Cortex of kidney (tissue), 1 donor: ENCODE measurements at places on chromosomes 2 and 18.

- DNase-seq = no peak
Observed at GRCh38 chr2:204174034-204174433, 237.5 kb downstream of the ICOS start.

DNA sequence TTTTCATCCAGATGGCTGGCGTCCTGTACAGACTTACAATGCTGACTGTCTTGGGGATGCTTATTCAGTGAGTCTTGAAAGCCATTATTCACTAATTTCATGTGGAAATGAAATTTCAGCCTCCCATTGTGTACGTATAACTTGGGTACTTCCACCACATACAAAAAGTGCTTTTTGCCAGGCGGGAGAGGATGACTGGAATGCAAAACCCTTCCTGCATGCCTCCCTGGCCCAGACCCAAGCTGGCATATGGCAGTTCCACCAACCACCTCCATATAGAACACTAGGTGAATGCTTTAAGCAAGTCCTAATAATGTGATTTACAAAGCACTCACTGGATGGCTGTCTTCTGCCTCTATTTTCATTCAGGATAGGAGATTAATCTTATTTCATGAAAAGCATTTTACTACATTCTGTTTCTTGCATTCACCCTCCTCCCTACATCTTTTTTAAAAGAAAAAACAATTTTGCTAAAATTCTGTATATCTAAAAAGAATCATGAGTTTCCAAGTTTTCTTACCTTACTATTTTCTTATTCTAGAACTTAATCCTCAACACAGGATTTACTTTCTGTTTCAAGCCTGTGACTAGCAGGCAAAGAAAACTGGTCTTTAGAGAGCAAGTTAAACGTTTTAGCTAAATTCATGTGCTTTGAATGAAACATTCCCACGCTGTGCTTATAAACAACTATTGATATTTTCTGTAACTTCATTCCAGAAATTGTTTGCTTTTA, 327.6 kb downstream of the NCKAP5 start:
- no peak for DNase-seq

DNA sequence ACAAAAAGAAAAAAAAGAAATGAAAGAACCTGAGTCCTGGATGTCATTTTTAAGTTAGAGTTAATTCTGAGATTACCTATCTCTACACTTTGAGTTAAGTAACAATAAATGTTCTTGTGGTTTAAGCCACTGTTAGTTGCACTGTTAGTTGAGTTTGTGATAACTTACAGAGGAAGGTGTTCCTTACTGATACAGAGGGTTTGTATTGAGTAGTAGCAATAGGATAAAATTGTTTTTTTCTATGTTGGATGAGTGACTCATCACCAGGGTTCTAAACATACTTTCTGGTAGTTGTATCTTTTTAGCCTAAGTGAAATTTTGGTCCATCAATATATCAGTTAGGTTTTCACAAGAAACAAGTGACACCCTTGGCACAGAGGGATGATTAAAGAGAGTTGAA, 4.0 kb upstream of the LCLAT1 start:
- DNase-seq = no peak

DNA sequence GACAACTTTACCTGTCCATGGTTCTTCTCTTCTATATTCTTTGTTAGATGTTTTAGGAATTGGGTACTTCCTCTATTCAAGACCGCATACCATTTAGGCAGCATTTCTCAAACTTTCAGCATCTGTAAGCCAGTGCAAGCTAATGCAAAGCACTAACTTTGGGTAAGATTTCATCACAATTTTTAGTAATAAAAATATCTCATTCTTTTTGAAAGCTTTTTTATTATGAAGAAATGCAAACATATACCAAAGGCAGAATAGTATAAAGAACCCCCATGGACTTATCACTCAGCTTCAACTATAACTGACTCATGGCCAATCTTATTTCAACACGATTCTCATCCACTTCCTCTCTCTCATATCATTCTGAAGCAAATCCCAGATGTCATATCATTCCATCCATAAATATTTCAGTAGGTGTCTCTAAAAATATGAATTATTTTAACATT, 32.9 kb downstream of the INO80C start:
- no peak for DNase-seq

- DNase-seq = no peak
Observed at GRCh38 chr2:147375073-147375472, 469.8 kb upstream of the ACVR2A start.

DNA sequence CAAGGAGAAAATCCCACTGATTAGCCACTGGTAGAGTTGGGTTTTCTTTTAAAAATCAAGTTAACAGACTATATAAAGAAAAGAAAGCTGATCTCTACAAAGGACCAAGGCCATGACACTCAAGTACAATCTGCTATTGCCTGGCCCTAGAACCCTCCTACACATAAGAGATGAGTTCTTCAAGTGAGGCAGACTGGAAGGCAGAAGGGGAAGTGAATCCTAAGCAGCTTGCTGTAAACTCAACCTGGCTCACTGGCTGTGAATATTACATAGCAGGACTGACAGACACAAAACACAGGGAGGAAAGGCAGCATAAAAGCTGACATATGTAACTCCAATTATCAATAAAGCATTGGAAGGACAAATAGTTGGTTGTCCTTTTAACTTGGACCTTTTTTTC, 65.4 kb downstream of the TRIP12 start:
- DNase-seq = no peak

DNA sequence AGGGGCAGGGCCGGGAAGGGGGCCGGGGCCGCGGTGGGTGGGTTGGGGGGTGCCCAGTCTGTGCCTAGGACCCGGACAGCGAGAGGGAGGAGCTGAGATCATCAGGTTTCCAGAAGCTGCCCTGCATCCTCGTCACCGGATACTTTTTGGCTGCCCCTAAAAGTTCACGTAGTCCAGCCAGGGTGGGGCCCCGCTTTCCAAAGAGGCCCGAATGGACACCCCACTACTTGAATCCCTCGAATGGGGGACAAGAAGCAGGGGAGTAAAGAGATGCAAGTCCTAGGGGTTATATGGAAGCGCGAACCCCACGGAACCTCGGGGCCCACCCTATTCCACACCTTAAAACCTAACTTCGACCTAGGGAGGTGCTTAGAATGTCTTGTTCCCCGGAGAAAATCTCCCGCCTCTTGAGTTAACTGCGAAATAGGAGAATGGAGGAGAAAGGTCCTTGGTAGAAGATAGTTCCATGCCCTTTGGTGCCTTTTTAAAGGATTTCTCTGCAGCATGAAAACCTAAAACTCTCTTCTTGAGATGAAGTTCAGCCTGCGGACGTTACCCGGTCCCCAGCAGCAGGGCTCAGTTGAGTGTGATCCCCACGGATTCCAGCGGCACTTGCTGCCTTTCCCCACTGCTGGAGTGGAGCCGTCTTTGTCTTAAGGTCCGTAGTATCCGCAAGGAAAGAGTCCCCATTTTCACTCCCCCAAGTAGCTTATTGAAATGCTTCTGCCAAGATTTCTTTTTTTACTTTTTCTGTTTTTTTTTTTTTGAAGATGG, 2.1 kb upstream of the RNF152 start:
- no peak for DNase-seq

DNA sequence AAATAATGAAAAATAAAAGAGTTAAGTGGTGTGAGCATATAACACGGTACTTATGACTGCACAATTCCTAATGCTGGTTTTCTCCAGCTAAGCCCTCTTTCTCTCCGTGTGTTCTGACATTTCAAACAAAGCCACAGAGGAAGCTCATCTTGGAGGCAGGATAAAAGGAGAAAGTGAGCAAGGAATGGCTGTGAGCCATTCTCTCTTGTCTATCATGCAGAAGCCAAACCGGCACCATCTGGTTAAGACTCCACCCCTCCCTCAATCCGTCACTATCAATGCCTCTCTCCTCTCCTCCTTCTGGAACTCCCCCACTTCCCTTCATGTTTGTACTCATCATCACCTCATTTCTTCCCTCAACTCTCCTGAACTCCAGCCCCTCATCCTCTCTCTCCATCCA, 210.4 kb downstream of the TMEM163 start:
- DNase-seq = no peak

- DNase-seq = no peak
Observed at GRCh38 chr2:210172219-210172575, 988 bp upstream of the KANSL1L start.
